Foreskin keratinocyte (primary cell): ENCODE measurements at places on chromosomes 2 and 18. TPM values are rescaled to one million over a fixed set of nuclear protein-coding genes. Genes with fewer than 3 reads are reported as not detected.
A peak's percentile ranks its signal among the peaks of the same experiment; 100 is the strongest.

- DNase-seq, result no peak
These were observed 183.1 kb upstream of the DDX18 start for GRCh38 chr2:117631152-117631945.

DNA sequence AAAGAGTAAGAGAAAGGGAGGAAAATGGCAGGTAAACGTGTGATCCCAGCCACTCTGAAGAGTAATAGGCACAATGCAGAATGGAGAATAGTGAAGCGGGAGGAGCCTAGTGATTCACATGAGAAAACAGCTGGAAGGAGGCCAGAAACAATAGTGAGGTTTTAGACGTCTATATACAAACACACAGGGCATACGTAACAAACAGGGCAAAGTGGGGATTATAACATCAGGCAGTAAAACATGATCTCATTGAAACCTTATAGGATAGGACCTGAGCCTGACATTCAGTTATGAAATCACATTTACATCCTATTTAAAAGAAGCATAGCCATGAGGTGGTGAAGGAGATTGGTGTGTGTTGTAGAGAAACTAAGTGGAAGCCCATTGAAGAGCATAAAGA lies 33.0 kb upstream of the GATA6 start:
- peak; percentile 15 for DNase-seq

DNA sequence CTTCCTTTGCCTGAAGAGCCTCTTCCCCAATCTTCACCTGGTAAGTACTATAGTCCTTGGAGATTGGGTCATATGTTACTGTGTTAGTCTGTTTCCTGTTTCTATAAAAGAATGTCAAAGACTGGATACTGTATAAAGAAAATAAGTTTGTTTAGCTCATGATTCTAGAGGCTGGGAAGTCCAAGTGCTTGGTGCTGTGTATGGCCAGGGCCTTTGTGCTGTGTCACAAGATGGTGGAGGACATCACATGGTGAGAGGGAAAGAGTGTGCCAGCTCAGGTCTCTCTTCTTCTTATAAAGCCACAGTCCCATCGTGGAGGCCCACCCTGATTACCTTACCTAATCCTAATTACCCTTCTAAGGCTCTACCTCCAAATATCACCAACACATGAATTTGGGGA lies 20.9 kb downstream of the ARHGAP28 start:
- DNase-seq, result no peak

- DNase-seq, result peak; percentile 20
These were observed 66.5 kb upstream of the FIGN start for GRCh38 chr2:163802284-163802683.

DNA sequence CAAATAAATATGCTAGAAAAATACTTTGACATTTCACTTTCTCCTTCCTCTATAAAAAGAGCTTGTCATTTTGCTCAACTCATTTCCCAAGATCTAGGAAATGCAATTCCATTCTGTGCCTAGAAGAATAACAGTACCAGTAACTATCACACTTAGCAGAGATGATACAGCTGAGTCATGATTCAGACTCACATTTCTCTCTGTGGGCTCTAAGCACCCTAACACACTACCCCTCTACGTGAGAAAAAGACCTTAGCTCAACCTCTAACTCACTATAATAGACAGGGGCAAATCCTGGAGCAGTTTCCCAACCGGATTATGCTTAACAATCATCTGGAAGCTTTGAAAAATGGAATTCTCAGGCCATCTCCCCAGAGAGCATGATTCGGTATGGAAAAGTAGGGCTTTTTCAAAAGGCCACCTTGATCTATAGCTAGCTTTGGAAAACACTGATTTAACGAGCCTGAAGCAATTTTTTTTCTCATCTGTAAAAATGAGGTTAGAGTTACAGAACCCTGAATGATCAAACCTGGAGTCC lies 1312.3 kb upstream of the PIK3C3 start:
- no peak for DNase-seq

DNA sequence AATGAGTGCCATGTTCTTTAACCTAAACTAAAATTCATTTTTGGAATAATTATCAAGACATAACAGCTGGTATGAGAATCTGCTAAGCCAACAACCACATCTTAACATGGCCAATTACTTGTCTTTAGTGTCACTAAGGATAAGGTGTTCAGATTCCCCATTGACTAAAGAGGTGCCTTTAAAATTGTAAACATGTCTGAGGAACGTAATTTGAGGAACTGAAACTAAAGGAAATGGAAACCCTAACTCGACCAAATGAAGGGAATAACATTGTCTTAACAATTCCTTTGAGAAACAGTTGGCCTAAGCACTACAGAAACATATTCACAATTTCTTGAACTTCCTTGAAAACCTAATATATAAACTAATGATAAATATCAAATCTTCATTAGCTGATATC lies 355.4 kb upstream of the GULP1 start:
- no peak for DNase-seq

DNA sequence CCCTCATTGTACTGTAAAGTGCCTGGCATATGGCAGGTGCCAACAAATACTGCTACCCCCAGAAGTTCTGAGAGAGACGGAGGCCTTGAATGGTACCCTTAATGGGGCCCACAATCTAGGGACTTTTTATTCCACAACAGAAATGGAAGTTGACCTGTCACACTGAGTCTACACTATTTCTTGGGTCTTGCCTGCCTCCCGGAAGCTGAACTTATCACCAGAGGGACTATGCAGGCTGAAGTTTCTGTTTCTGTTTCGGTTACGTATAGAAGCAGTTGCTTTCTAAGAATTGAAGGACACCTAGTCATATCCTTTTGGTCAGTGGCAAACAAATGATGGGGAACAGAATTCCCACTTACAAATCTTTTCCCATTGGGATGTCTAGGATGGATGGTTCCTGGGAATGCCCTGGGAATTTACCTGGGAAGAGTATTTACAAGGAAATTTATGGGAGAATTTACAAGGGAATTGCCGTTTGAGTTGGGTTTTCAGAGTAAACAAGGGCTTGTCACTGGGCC lies 74.2 kb downstream of the HS1BP3 start:
- no peak for DNase-seq

GRCh38 chr2:172921532-172922236 lies 154.0 kb upstream of the MAP3K20 start:
- peak; percentile 37 for DNase-seq

GRCh38 chr2:69950241-69950640 lies 11.2 kb downstream of the ASPRV1 start:
- DNase-seq, result no peak

DNA sequence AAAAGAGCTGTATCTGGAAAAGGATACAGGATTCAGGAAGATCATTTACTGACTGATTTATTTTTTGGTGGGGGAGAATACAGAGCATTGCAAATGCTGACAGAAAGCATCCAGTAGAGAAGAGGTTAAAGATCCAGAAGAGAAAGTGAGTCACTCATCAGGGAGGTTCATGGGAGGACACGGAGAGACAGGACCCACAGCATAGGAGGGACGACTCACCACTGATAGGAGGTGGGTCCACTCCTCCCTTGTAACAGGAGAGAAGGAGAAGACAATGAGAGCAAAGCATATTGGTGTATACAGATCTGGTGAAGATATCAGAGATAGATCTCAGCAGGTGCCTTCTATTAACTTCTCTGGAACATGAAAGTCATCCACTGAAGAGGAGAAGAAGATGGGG lies 142.4 kb upstream of the AQP4 start:
- DNase-seq, result no peak

GRCh38 chr2:63837036-63837594 lies 4.6 kb upstream of the UGP2 start:
- no peak for DNase-seq

GRCh38 chr2:101983928-101984327 lies 7.8 kb upstream of the IL1R2 start:
- no peak for DNase-seq

DNA sequence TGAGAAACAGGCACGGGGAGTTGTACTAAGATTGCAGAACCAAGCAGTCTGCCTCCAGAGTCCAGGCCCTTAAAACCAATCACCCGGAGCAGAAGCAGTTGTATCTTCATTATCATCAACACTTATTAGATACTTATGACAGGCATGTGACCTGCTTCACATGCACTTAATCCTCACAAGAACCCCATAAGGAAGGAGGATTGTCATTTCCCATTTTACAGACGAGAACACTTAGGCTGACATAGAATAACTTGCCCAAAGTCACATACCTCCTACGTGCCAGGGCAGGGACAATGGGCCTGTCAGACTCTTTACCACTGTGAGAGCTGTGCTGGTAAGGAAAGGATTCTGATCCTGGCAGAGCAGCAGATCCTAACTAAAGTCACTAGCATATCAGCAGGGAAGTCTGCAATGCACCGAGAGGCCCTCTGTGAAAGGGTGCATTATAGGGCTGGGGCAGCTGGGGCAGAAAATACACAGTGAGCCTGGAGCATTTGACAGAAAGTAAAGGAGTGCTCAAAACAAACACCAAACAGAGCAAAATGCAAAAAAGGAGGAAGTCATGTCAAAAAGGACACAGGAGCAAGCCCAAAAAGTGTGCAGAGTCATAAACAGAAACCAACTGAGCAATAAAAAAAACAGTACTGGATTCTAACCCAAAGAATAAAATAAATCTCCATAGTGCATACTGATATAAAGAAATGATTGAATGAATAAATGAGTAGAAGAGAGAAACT lies 55.9 kb upstream of the SP3 start:
- DNase-seq, result no peak

DNA sequence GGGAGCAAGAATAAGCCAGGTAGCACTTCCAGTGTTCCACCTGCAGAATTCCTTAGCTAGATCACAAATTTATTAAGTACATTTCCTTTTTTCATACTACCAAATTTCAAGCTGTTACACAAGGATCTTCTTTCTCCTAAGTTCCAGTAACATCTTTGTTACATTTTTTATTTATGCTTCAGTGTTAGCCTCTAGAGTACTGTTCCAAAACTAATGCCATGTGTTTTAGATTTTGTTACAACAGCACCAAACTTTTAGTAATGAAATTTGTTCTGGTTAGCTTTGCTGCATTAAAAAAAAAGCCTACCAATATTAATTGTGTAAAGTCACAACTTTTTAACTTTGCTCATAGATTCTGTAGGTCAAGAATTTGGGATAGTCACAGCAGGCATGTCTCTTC lies 161.1 kb downstream of the CAMKMT start:
- DNase-seq, result no peak

GRCh38 chr2:3463186-3463835 lies 56.0 kb downstream of the ADI1 start:
- no peak for DNase-seq

DNA sequence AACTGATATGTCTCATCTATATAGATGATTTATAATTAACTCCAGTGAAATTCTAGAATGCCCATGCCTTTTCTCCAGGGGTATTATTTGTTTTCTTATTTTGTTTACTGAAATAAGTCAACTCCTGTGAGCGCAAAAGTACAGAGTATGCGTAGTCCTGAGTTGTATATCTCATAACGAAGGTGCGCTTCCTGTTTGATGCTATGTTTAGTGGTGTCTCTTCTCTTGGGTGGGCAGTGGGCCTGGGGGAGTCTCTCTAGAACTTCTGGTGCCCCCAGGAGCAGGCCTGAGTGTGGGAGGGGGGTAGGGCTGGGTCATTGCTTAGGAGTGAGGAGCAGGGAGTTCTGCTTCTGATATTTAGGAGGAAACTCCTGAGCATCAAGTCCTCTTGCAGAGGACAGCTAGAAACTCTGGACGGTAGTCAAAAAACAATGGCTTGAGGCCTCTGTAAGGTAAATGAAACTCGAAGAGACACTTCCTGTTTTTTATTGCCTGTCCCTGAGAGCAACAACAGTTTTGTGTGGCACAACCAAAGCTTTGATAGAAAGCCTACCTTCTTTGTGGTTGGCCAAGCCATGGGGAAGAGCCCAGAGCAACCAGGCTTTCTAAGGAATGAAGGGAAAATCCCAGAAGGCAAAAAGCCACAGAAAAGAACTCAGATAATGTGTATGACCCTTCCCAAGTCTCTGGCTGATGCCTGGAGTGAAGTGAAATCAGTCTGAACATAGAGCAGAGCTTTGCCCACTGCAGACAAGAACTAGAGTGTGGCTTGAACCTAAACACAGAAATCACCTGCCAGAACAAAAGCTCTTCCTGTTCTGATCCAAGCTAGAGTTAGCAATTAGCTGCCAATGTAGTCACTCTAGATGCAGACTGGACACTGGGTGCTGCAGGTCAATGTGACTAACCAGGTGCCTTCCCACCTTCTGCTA lies 8.5 kb upstream of the SP140L start:
- DNase-seq, result no peak

DNA sequence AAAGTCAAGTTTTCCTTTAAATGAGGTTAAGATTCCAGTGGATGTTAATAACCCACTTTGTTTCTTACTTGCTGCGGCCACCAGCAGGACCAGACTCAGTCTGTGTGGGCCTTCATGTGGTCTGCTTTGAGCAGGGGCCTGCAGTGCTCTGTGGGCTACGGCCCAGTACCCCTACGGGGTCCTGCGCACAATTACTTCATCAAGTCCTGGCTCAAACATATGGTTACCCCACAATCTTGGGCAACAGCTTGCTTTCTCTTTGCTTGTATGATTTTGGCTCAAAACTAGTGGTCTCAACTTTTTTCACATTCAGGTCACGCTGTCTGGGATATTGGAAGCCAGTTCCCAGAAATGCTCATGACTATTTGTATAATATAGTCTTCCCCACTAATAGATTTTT lies 64.2 kb downstream of the PTPN2 start:
- no peak for DNase-seq

GRCh38 chr18:22914633-22915032 lies 18.5 kb upstream of the RBBP8 start:
- peak; percentile 60 for DNase-seq

DNA sequence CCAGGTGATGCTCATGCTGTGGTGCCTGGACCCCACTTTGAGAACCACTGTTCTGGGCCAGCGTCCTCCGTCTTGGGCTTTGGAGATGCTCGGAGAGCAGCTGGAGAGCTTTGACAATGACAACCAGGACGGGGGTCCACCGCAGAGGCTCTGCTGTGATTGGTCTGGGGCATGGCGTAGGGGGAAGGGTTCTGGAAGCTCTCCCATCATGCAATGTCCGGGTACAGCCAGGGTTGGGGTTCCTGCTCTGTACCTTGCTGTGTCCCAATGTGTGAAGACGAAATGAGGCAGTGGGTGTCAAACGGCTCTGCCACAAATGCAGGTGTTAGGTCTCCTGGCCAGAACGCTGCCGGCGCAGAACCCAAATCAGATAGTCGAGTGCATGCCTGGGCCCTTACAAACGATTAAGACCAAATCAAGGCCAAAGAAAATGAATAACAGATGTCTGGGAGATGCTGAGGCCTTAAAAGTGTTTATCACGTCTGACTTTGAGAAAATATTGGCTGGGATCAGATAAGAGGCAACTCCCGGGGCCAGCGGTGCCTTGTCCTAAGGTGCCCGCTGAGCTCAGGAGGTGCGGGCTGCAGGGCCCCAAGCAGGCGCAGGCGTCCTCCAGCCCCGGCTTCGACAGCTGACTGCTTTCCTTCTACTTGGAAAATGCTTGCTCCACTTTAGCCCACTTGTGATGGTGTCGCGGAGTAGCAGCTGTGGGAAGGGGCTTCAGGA lies 117.2 kb downstream of the VAPA start:
- no peak for DNase-seq

GRCh38 chr18:35215026-35215425 lies 25.8 kb upstream of the ZNF397 start:
- DNase-seq, result no peak

GRCh38 chr2:16290311-16291020 lies 350.1 kb downstream of the MYCN start:
- no peak for DNase-seq

Gene MDH1B
- total RNA-seq, result 0.48 and 0.56 TPM in 2 replicates

Gene MRPL19
- 76.9 and 79.7 TPM in 2 replicates for total RNA-seq

Gene MALL
- total RNA-seq, result 76.8 and 94.5 TPM in 2 replicates

Gene PAX3
- not detected in 2 replicates for total RNA-seq

Gene FNDC4
- total RNA-seq, result 13.4 and 21.5 TPM in 2 replicates

Gene VWA3B
- 0.35 TPM in 1 of 2 replicates, not detected in the other for total RNA-seq

Gene CD28
- not detected in 2 replicates for total RNA-seq

Gene CRYBA2
- not detected in 2 replicates for total RNA-seq

Gene CXCR2
- total RNA-seq, result 0.25 and 0.31 TPM in 2 replicates

Gene SYT4
- total RNA-seq, result not detected in 2 replicates
